SK-N-SH (cell line): ENCODE measurements at places on chromosomes 6 and 20. TPM values are rescaled to one million over a fixed set of nuclear protein-coding genes. Genes with fewer than 3 reads are reported as not detected.
A peak's percentile ranks its signal among the peaks of the same experiment; 100 is the strongest.

HLA-C gene
- 390 and 434 TPM in 2 replicates for polyA plus RNA-seq

FNDC1 gene
- polyA plus RNA-seq: not detected in 2 replicates

HCRTR2 gene
- polyA plus RNA-seq: not detected in 2 replicates

MEP1A gene
- polyA plus RNA-seq: not detected in 2 replicates

BACH2 gene
- 0.46 and 0.50 TPM in 2 replicates for polyA plus RNA-seq

CALHM6 gene
- 0.31 and 0.51 TPM in 2 replicates for polyA plus RNA-seq

DNA sequence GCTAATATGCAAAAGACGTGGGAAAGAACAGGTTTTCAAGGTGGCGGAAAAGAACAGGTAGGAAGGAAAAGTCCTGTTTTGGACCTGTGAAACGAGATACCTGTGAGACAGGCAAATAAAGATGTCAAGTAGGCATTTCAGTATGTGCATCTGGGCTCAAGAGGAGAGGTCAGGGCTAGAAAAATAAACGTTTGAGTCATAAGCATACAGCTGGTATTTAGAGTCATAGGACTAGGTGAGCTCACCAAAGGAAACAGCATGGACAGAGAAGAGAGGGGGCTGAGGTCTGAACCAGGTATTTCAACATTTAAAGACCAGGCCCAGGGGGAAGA, 14.9 kb downstream of the MTFR2 start:
- DNase-seq: no peak

DNA sequence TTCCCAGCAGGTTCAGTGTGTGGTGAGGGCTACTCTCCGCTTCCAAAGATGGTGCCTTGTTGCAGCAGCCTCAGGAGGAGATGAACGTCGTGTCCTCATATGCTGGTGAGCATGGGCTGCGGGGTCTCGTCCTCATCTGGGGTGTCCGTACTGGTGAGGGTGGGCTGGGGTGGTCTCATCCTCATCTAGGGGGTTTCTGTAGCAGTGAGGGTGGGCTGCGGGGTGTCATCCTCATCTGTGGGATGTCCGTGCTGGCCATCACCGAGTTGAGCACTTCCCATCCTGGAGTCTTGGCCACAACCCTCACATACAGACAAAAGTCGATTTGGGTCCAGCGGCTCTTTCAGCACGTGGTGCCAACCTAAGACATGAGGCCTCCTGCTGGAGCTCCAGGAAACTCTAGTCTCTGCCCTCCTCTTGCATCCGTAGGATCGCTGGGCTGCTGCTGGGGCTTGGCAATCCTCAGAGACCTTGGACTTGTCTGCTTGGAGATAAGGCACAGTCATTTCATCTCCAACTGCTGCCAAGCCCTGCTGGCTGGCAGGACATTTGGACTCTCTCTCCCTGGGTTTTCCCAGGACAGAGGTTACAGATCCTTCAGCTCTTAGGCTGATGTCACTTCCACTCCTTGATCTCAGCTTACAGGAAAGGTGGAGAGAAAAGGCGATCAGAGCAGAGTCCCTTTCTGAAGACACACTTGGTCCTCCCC, 160.4 kb downstream of the PACRG start:
- DNase-seq: no peak

- DNase-seq: no peak
Observed at GRCh38 chr20:54251096-54251495, 43.2 kb downstream of the PFDN4 start.

DNA sequence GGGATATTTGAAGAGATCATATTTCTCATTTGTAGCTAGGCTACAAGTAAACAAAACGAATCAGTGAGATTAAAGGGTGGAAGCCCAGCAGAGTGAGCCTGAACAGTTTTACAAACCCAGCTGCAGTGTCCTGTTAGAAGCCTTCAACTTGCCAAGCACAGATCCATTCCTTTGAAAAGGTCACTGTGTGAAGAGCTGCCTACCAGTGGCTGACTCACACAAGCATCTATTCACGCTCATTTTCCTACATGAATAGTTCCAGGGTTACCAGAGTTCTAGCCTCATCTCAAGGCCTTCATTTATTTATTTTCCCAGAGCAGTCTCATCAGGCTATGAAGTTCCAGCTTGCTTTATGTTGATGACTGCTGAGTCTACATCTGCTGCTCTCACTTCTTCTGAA, 25.7 kb upstream of the MLIP start:
- no peak for DNase-seq

DNA sequence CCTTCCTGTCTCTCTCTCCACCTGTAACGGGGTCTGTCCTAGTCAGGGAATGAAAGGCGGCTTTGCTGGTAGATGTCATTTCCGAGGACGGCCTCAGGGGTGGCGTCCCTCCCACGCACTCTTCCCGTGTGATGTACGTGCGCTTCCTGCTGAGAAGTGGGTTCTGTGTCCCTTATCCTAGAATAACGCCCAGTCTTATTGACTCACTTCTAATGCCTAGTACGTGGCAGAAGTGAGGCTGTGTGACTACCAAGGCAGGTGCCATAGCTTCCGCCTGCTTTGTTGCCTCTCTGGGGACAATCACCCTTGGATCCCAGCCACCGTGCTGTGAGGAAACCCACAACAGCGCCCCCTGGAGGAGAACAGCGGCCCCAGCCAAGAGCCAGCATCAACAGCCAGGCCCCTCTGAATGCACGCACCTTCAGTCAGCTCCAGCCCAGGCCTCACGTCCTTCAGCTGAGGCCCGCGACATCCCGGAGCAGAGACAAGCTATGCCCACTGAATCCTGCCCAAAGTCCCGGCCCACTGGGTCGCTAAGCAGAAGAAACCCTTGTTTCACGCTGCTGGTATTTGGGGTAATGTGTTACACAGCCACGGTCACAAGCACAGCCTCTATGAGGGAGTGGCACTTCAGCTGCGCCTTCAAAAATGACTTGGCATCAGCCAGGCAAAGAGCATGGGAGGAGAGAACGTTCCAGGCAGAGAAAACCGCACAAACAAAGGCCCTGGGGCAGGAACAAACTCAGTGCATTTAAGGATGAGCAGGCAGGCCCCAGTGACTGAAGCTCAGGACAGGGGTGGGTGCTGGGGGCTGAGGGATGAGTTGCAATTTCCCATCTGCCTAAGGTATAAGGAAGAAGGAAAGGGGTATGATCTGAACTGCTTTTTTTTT, 224.2 kb downstream of the NFATC2 start:
- DNase-seq: peak; percentile 78

GRCh38 chr20:45470937-45471336, 1.4 kb downstream of the WFDC2 start:
- DNase-seq: no peak

DNA sequence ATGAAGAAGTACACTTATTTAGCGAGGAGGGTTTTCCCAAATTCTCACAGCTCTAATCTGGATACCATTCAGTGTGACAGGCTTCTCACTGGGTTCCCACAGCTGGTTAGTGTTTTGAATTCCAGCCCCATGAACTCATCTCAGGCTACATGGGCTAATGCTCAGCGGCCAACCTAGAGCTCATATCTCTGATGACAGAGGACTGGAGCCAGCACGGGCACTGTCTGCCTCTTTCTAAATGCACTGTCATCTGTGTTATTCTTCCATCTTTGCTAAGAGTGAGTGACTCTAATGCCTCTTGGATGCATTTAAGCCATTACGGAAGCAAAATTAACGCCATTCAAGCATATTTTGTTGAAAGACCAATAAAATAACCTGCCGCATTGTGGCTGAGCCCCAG, 308.9 kb upstream of the JAG1 start:
- DNase-seq: no peak
